ENCODE measurements at places on chromosomes 12 and 14.

DNA sequence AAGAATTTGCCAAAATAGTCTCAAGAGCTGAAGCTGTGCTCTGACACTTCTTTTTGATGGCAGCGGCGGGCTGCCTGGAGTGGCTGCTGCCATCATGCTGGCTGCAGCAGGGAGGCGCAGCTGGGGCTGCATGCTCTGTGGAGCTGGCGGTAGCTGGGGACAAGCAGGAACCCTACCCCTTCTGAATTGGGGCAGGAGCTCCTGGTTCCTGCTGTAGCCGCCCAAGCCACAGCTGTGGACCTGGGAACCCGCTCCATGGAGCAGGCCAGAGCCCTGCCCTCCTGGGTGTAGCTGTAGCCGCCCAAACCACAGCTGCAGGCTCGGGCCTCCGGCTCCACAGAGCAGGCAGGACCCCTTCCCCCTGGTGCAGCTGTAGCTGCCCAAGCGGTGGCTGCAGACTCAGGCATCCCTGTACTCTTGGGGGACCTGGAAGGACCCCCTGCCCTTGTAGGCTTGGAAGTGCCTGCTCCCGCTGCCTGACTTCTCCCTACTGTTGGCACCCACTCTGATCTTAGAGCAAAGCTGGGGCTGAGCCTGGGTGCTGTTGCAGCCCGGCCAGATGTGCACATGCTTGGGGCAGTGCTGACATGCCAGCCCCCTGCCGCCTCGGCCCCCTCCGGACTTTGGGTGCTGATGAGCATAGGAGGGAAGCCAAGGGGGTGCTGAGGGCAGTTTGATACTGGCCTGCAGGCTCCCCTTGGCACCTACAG, 33.3 kb downstream of the APAF1 start:
- no peak for DNase-seq

- DNase-seq, result no peak
These were observed 51.9 kb downstream of the RASSF8 start for GRCh38 chr12:26010293-26010821.

GRCh38 chr12:15931590-15932053, 20.5 kb downstream of the DERA start:
- no peak for DNase-seq

- no peak for DNase-seq
These were observed 178.0 kb downstream of the FOXN3 start for GRCh38 chr14:89239023-89239422.

- no peak for DNase-seq
These were observed 64.9 kb downstream of the FBXO33 start for GRCh38 chr14:39367387-39367751.

DNA sequence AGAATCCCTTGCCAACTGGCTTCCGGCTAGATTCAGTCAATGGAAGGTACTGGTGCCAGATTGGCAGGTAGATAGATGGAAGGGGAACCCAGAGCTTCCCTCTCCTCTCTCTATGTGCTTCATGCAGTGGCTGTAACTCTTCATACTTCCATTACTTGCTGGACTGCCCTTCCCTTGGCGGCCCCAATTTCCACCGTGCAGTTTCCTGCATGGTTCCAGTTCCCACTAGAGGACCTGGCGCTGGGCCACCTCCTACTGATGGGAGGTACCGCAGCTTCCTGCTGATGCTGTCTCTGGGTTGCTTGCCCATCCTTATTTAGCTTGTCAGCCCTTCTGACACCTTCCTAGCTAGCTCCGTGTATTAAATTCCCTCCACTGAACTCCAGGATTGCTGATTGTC, 226.4 kb downstream of the ANO2 start:
- DNase-seq, result no peak

DNA sequence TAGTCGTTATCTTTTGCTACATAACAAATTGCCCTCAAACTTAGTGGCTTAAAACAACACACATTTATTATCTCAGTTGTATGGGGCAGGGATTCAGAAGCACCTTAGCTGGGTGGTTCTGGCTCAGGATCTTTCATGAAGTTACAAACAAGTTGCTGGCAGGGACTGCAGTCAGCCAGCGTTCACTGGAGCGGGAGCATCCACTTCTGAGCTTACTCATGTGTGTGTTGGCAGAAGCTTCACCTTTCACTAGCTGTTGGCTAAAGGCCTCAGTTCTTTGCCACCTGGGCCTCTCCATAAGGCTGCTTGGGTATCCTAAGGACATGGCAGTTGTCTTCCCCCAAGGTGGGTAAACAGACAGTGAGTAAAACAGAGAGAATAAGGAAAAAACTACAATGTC, 365.7 kb downstream of the RPS29 start:
- no peak for DNase-seq

- DNase-seq, result no peak
These were observed 28.5 kb upstream of the MYBPC1 start for GRCh38 chr12:101566318-101566717.

GRCh38 chr14:93993382-93993781, 3.7 kb upstream of the CCDC197 start:
- DNase-seq, result no peak

DNA sequence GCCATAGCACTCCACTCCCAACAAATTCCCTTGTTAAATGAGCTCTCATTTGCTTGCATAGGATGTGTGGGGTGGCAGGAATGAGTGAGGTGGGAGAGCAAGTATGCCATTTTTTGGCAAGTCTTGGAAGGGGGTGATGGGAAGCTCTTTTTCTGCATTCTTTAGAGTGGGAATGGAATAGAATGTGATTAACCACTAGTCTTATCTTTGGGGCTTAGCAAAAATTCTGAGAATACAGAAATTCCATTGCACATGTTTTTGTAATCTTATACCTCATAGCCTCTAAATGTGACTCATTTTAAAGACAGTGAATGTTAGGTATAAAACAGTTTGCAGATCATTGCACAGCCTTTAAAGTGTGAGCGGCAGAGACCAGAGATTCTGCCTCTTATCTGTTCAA, 28.4 kb upstream of the NEDD1 start:
- DNase-seq, result no peak

- DNase-seq, result no peak
These were observed 30.0 kb downstream of the SCARB1 start for GRCh38 chr12:124833693-124834122.

DNA sequence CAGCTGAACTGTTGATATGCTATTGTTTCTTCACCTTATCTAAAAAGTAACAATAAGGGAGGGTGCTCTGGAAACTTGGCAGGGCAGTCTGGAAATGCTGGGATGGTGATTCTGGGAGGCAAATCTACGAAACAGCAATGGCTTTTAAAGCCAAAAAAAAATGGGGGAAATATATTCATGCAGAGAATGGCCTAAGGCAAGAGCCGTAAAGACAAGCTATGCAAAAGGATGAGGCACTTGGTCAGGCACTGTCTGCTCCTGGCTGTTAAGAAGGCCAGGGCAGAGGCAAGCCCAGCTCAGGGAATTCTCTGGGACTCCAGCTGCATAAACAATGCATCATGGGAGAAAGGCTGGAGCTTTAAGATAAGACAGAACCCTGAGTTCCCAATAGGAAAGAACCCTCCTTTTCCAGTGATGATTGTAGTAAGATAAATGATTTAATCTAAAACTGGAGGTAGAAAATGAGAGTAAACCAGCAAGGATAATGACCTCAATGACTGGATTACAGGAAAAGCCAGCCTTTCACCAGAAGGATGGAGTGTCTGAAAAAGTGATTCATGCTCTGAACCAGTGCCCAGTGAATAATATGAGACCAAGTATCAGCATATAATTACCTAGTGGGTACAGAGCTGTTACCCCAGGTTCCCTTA, 46.0 kb downstream of the ITPR2 start:
- no peak for DNase-seq

GRCh38 chr12:49021292-49021915, 2.8 kb upstream of the PRKAG1 start:
- peak; percentile 23 for DNase-seq

DNA sequence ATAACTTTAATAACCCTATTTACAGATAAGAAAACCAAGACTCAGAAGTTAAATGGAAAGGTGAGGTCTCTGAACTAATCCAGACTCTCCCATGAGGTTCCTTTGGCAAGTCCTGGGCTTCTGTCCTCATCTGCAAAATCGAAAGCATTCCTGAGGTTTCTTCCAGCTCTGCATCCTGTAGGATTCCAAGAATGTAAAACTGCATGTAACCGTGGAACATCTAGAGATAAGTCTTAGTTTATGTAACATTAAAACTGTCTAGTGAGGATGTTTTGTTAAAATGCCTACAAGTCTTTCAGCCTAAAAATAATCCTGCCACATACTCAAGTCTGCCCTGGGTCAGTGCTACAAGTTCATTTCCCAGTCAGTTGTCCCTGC, 7.3 kb upstream of the ITFG2 start:
- DNase-seq, result no peak

DNA sequence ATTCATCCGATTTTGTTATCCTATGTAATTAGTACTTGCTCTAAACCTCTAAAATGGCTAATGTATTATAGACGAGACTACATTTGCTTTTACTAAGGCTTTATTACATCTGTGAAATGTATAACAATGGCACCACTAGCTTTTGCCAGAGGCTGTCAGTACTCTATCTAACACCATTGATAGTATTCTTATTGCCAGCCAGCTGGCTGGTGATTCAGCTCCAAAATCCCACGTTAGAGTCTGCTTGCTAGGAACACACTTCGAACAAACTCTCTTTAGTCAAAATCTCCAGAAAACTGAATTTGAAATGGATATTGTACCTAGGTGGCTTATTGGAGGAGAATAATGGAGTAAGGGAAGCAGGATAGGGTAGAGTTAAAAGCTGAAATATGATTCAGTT, 839.2 kb downstream of the SLC6A15 start:
- no peak for DNase-seq

DNA sequence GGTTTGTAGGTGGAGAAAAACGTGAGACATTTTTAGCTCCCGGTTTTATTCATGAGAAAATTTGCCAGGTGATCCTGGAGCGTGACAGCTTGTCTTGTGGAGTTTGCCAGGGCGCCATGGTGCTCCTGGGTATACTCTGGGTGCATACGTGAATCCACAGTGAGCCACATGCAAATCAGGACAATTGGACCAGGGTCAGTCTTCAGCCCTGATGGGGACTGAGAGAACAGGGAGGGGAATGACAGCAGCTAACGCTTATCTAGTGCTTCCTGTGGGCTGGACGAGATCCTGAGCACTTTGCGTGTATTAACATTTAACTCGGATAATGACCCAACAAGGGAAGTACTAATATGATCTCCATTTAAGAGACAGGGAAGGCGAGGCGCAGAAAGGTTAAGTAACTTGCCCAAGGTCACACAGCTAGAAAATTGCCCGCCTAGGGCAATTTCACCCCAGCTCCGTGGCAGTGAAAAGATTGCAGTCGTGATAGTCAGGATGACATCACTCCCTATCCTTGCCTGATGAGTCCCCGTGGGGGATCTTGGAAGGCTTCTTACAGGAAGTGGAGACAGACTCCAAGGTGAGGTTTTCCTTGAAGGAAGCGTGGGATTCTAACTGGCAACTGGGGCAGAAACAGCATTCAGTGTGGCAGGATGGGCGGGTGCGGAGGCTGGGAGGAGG, 118.4 kb upstream of the NCOR2 start:
- no peak for DNase-seq

DNA sequence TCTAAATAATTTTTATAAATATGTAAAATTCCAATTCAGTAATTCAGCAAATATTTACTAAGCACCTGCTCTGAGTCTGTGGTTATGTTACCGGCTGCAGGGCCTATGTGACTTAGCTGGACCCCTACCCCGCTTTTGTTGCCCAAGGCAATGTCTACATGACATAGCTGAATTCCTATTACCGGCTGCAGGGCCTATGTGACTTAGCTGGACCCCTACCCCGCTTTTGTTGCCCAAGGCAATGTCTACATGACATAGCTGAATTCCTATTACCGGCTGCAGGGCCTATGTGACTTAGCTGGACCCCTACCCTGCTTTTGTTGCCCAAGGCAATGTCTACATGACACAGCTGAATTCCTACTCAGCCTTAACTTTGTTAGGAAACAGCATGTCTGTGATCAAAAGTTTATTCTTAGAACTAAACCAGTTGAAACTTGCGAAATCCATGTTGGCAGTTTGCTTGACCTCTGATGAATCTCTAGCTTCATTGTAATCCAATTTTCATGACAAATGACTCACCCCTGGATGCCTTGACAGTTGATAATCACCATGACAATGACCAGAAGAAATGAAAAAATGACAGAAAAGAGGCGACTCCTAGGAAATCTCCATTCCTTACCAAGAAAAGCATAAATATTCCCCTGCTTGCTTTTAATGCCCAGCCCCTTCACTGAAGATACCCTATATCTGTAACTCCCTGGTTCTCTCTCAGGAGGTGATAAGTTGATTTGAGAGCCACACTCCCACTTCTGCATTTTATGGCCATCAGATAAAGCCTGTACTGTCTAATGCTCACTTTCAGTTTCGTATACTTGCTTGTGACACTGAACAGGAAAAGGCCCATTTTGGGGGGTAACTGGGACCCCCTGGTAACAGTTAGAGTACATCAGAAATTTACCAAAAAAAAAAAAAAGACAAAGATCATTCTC, 148.4 kb upstream of the SYT10 start:
- no peak for DNase-seq

GRCh38 chr14:63477556-63477955, 65.6 kb downstream of the PPP2R5E start:
- no peak for DNase-seq
